GM23248 (cell line): ENCODE measurements at places on chromosomes 6 and 20. TPM values are rescaled to one million over a fixed set of nuclear protein-coding genes. Genes with fewer than 3 reads are reported as not detected.

Gene TSPO2
- not detected in 2 replicates for polyA plus RNA-seq

Gene KCNK17
- not detected in 2 replicates for polyA plus RNA-seq

DNA sequence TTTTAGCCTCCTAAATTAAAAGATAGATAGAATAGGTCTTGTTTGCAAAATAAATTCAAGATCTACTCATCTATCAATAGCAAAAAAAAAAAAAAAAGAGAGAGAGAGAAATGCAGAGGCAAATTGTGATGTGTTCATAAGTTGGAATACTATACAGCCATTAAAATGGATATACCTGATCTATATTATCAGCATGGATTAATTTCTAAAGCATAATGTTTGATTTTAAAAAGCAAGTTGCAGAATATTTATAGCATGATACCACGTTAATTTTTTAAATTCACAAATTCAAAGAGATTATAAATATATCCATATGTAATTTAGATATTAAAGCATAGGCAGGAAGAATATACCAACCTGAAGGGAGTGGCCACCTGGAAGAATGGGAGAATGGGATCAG is 114.9 kb upstream of the PTPRT start:
- DNase-seq, result no peak

Gene DEFB124
- polyA plus RNA-seq, result not detected in 2 replicates

Gene GPR6
- not detected in 2 replicates for polyA plus RNA-seq

DNA sequence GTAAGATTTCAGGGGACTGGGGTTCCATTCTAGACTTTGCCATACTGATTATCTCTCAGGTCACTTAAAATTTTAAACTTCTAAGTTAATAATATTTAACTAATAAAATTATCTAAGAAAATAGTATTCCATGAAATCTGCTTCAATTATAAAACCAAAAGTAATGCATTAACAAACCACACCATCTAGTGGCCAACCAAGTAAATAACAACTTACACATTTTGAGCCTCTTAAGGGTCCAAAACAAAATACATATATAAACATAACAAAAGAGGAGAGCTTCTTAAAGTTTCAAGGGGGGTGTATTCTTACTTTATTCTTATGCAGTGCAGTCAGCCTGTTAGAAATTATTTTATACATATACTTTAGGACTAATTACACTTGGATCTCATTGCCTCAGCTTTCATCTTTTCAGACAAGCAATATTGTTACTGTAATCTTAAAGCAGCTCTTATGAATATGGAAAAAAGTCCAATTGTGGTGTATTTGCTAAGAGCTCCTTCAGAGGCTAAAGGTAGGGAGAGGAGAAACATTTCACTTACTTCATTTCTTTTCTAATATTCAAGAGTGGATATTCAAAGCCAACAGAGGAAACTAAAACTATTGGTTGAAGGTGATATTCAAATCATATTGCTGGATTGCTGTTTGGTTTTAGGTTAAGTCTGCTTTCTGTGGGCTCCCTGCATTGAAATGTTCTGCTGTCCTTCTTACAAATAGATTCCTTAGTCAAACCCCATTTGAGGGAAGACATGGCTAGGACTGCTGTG is 199.7 kb upstream of the SIM1 start:
- peak; percentile 56 for DNase-seq

DNA sequence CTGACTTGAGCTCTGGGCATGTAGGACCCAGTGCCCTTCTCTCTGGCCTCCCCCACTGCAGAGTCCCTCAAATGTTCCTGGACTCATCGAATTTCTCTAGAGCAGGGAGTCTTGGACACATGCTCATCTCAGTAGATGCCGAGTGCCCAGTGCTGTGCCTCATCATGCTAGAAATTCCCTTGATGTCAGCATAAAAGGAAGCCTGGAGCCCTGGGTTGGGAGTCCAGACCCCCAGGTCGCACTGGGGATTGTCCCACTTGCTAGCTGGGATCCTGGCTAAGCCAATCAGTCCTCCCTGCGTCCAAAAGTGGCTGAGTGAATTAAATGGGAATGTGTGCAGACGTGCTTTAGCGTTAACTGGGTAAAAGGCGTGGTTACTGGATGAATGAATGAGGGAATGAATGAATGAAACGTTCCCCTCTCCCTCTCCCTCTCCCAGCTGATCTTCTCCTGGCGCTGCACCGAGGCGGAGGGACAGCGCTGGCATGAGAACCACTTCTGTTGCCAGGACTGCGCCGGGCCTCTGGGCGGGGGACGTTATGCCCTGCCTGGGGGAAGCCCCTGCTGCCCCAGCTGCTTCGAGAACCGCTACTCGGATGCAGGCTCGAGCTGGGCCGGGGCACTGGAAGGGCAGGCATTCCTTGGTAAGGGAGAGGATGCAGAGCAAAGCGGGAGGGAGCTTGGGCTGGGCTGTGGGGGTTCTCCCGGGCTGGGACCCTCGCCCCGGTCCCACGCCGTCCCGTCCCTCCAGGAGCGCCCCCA is 1.6 kb upstream of the TOMM6 start:
- DNase-seq, result peak; percentile 54

DNA sequence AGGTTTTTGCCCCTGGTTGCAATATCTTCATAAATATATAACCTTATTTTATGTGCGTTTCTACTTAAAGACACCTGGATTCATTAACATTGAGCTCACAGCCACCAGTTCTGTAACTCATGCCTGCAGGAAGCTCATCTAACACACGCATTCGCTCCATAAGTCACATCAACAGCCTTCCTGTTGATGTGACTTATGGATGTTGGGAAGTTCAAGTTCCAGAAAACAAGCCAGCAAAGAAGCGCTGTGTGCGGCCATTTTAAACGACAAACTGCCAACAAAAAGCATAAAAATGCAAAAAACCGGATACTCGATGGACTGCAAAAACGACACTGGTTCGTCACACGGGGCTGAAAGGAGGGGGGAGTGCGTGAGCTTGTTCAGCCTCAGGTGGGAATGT is 77.9 kb upstream of the NFATC2 start:
- DNase-seq, result no peak

DNA sequence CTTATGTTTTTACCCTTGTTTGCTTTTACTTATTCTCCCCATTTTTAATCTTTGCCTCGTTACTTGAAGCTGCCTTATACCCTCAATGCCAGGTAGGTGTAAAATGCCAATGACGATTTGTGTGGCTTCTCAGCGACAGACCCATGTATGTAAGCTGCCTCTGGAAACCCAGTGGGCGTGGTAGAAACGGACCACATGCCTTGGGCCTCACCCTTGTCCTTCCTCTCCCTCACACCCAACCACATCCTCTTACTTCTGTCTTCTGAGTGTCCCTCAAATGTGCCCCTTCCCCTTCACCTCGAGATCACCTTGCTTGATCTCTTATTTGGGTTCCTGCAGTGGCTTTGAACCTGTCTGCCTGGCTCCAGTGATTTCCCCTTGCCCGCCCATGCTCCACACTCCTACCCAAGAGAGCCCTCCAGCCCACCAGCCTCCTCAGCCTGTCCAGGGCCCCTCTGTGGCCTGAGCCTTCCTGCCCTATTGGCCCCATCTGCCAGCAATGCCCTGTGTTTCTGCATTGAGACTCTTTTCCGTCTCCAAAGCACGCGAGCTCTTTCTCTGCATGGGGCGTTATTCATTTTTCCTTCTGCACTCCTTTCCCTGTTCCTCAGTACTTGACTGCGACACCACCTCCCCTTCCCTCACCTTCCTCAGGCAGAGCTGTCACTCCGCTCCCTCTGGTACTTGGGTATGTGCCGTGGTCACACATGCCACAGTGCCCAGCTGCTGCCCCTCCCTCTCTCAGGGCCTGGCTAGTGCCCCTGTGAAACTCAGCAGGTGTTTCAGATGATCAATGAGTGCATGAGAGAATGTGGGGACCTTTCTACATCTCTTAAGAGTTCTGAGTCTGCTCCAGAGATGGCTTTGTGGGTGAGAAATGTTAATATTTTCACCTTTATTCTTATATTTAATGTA is 115.4 kb downstream of the SLX4IP start:
- DNase-seq, result no peak

Gene HBS1L
- 83.9 and 85.0 TPM in 2 replicates for polyA plus RNA-seq

GRCh38 chr20:51650685-51651134 is 108.2 kb upstream of the NFATC2 start:
- peak; percentile 59 for DNase-seq

Gene NINL
- 1.9 and 2.6 TPM in 2 replicates for polyA plus RNA-seq

DNA sequence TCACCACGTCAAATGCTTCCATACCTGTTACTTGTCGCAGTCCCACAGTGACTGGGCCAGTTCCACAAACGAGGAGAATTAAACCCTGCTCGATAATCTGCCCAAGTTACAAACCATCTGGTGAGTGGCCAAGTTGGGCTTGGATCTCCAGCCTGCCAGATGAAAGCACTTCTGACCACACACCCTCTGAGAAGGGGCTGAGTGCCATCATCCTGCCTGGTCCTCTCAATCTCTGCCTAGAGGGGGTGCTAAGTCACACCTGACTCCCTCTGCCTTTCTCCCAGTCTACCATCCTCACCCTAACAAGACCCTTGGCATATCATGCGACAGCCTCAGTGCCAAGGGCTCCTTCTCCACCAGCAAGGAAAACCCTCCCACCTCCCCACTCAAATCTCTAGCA is 15.8 kb downstream of the RRP36 start:
- no peak for DNase-seq

- DNase-seq, result no peak
Measured at GRCh38 chr6:90434094-90434493, 137.5 kb upstream of the BACH2 start.

Gene SCRT2
- not detected in 2 replicates for polyA plus RNA-seq

DNA sequence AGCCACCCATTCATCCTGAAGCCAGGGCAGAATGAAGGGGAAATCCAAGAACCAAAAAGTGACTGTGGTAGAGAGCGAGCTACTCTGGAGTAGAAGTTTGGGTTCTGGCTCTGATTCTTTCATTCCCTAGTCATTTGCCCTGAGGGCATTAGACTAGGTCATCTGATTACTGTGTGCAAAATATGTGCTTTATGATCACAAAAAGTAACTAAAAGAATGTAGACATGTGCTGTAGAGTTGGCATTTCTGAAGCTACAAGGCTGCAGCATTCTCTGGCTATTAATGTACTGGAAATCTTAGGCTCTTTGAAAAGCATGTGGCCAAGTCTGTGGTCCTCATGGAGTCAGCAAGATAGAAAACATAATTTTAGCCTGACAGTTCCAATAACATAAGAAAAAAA is 94.2 kb downstream of the TBC1D7 start:
- peak; percentile 58 for DNase-seq

- DNase-seq, result no peak
Measured at GRCh38 chr6:31928672-31928939, 1.1 kb downstream of the C2 start.

DNA sequence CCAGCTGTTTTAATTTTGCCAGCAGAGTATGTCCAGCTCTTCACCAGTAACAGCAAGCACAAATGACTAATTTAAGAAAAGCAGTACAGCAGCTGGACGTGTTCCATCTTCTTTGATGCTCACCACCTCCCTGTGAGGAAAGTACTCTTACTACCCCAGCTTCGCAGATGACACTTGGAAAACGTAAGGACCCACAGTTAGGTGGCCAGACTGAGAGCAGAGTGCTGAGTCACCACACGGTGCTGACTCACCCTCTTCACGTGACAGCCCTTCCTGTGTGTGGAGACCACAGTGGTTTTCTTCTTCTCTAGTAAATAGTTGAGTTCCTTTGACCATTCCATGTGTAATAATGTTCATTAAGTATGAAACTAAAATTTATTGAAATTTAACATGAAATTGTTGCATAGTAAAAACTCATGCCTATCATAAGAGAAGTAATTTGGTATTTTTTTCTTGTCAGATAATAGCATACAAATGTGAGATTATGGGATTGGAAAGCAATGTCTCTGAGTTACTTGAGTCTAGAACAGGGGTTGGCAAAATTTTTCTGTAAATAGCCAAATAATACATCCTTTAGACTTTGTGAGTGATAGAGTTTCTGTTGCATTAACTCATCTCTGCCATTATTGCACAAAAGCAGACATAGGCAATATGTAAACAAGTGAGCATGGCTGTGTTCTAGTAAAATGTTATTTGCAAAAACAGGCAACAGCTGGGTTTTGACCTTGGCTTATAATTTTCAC is 76.6 kb downstream of the SLX4IP start:
- peak; percentile 97 for DNase-seq

DNA sequence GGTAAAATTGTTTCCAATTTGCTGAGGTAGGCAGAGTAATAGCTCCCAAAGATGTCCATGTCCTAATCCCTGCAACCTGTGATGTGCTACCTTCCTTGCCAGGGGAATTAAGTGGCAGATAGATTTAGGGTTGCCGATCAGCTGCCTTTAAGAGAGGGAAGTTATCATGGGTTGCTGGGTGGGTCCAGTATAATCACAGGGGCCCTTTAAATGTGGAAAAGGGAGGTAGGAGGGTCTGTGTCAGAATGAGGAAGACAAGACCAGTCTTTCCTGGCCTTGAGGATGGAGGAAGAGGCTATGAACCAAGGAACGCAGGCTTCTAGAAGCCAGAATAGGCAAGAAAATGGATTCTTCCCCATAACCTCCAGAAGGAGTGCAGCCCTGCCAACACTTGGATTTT is 50.7 kb downstream of the CTCFL start:
- DNase-seq, result no peak

- DNase-seq, result no peak
Measured at GRCh38 chr6:158501360-158502262, 58.3 kb upstream of the TMEM181 start.

Gene FGD2
- not detected in 2 replicates for polyA plus RNA-seq

Gene MLN
- polyA plus RNA-seq, result not detected in 2 replicates

- no peak for DNase-seq
Measured at GRCh38 chr6:144654506-144654905, 369.4 kb downstream of the UTRN start.

DNA sequence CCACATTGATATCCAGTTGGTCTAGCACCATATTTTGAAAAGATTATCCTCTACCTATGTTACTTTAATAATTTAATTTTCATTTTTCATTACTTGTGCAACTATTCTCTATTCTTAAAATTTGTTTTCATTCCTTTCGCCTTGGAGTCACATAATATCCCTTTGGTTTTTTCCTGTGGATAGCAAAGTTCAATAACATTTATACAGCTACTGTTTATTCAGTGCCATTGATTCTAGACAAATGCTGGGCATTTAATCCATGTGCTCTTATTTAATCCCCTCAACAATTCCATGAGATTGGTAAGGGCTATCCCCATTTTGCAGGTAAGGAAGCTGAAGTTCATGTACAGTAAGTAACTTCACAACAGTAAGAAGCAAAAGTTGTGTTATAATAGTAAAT is 32.6 kb downstream of the PSMF1 start:
- no peak for DNase-seq
